A549 treated with DMSO at 1 μM for 4 hours (cell line): ENCODE measurements at places on chromosomes 16 and 17. TPM values are rescaled to one million over a fixed set of nuclear protein-coding genes. Genes with fewer than 3 reads are reported as not detected.

Gene DNASE1L2
- 0.63 to 1.3 TPM (median 1.2 TPM) in 5 replicates for total RNA-seq

Gene HOXB9
- total RNA-seq, result 8.1 to 10.1 TPM (median 8.4 TPM) in 5 replicates

Gene SLC26A11
- total RNA-seq, result 12.7 to 16.2 TPM (median 14.1 TPM) in 5 replicates

Gene ACSM2A
- not detected in 5 replicates for total RNA-seq

Gene PDPR
- 15.0 to 17.0 TPM (median 16.6 TPM) in 5 replicates for total RNA-seq

Gene SLC16A6
- 0.51 to 0.76 TPM (median 0.60 TPM) in 5 replicates for total RNA-seq

Gene NPIPA5
- total RNA-seq, result 1.3 to 3.3 TPM (median 2.7 TPM) in 5 replicates

Gene TMC6
- total RNA-seq, result 6.3 to 12.5 TPM (median 10.1 TPM) in 5 replicates

Gene CLEC19A
- 0.10 to 0.17 TPM (median 0.15 TPM) in 5 replicates for total RNA-seq

Gene CDH13
- 0.01 to 0.03 TPM in 2 of 5 replicates, not detected in the others for total RNA-seq

Gene GCGR
- total RNA-seq, result 0.26 to 0.56 TPM (median 0.38 TPM) in 5 replicates

Gene ERBB2
- 30.4 to 39.9 TPM (median 32.8 TPM) in 5 replicates for total RNA-seq

Gene ATMIN
- 29.2 to 38.5 TPM (median 36.0 TPM) in 5 replicates for total RNA-seq

Gene PPP1R27
- 0.22 TPM in 1 of 5 replicates, not detected in the others for total RNA-seq

Gene NOG
- 0.88 to 1.4 TPM (median 1.1 TPM) in 5 replicates for total RNA-seq

Gene MYH8
- not detected in 5 replicates for total RNA-seq

Gene SNN
- total RNA-seq, result 8.4 to 9.7 TPM (median 8.8 TPM) in 5 replicates

Gene CDC42EP4
- total RNA-seq, result 61.1 to 81.4 TPM (median 76.1 TPM) in 5 replicates

Gene YBX2
- 0.40 to 0.60 TPM (median 0.53 TPM) in 5 replicates for total RNA-seq

Gene KATNB1
- 18.3 to 23.8 TPM (median 20.7 TPM) in 5 replicates for total RNA-seq

Gene TMEM114
- not detected in 5 replicates for total RNA-seq

Gene SLC5A10
- 0.12 to 0.25 TPM (median 0.18 TPM) in 5 replicates for total RNA-seq

Gene TMED6
- total RNA-seq, result 0.09 to 0.20 TPM in 2 of 5 replicates, not detected in the others

Gene CRYBA1
- total RNA-seq, result not detected in 5 replicates

Gene GRB7
- total RNA-seq, result 4.2 to 7.1 TPM (median 6.5 TPM) in 5 replicates

Gene SNAI3
- 0.11 to 0.26 TPM (median 0.15 TPM) in 5 replicates for total RNA-seq
